ENCODE measurements at places on chromosomes 5 and 9.
A peak's percentile ranks its signal among the peaks of the same experiment; 100 is the strongest.

DNA sequence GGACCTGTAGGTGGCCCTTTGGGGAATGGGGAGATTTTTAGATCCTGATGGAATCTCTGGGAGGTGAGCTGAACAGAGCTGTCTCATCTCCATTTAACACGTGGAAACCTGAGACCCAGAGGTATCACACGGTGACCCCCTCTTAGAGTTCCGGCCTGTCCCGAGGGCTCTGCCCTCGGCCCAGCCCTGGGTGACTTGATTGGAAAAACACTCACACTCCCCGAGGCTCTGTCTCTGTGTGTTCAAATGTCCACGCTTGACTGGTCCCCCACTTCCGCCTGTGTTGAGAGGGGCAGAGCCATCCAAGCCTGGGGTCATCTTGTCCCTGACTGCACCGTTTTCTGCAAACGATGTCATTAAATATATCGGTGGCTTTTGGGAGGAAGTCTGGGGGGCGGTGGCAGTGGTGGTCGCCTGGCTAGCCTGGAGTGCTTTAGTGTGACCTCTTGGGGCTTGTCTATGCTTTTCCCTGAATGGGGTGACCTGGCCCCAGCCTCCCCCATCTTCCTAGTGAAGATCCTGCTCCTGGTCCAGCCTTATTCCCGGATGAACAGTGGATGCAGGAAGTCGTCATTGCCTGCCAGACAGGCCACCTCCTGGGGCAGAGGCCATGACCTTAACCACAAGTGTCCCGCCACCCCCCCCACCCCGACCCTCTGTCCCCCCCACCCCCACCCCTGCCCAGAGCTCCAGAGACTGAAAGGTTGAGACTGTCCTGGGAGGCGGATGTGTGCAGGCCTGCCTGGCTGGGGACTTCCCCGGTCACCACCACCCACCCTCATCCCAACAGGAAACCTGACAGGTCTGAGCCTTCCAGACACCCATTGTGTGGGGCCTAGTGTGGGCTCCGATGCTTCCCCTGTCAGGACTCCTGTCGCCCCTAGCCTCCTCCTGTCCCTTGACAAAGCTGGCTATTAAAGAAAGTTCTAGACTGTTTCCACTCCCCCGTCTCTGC, 5.3 kb upstream of the DAB2IP start:
- no peak for DNase-seq

DNA sequence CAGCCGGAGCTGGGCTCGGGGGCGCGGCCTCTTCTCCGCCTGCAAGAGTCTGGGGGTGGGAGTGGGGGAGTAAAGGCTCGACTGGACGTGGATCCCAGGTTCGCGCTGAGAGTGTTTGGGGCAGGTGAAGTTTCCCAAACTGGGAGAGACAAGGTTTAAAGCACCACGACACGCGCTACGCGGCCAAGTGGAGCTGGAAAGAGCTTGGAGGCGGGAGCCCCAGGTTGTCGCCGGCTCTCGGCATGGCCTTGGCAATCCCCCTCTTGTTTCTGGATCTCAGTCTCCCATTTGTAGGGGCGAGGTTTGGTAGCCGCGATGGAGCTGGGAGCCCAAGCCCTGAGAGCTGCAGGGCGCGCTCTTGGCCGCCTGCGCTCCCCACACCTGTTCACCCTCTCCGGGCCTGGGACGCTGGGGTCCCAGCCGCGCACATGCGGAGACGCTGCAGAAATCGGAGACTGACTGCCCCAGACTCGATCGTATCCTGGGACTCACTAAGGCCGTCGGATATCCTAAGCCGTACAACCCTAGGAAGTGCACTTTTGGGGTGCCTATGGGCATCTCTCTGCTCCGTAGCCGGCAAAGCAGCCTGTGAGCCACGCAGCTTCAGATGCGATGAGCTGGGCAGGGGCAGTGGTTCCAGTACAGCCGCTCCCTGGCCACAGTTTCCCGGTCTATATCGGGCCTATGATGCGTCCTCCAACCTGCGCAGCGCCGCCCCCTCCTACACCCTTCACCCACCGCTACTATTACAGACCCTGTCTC, 937 bp downstream of the TMOD1 start:
- no peak for DNase-seq

DNA sequence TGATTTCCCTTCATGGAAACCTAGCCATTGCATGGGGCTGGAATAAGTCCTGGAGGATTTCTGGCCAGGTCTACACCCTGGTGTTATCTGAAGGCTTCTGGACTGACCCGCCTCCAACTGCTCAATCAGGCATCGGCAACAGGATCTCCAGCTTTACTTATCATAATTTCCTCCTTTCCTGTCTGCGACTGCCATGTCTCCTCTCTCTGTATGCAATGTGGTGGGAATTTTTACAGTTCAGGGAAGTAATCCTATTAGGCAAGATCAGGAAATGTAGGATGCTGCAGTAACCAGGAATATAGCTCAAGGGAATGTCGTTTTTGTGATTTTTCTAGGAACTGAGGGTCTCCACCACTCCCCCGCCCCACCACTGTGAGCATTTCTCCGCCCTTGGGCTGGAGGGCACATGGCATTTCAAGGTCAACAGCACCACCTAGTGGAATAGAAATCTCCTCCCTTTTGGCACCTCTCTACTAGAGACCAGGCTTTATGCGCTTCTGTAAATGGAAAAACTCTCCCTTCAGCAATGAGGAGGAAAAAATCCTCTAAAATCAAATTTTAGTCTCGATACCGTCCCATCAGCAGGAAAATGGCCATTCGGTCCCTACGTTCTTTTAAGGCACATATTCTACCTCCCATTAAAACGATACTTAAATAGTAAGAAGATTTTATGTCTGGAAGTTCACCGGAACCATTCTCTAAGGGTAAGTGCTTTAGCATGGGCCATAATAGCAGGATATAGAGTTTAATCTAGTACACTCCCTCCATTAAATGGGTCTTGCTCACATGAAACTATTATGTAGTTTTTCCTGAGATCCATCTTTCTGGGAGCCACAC, 93.0 kb downstream of the YTHDC2 start:
- peak; percentile 58 for DNase-seq

DNA sequence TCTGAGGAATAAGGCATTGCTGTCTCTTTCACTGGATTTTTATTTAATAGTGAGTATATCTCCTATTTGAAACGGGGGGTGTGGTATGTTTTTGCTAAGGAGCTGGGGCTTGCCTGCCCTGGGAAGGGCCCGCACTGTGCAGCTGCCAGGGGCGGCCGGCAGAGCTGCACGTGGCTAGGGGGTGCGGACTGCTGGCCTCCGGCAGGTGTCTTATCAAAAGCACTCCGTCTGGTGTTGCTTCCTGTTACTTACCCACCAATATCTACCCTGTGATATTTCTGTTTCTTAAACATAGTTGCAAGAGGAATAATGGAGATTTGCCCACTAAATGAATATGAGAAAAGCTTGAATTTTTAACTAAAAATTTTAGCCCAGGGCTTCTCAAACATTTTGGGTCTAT, 232.0 kb downstream of the IRX1 start:
- DNase-seq: no peak

DNA sequence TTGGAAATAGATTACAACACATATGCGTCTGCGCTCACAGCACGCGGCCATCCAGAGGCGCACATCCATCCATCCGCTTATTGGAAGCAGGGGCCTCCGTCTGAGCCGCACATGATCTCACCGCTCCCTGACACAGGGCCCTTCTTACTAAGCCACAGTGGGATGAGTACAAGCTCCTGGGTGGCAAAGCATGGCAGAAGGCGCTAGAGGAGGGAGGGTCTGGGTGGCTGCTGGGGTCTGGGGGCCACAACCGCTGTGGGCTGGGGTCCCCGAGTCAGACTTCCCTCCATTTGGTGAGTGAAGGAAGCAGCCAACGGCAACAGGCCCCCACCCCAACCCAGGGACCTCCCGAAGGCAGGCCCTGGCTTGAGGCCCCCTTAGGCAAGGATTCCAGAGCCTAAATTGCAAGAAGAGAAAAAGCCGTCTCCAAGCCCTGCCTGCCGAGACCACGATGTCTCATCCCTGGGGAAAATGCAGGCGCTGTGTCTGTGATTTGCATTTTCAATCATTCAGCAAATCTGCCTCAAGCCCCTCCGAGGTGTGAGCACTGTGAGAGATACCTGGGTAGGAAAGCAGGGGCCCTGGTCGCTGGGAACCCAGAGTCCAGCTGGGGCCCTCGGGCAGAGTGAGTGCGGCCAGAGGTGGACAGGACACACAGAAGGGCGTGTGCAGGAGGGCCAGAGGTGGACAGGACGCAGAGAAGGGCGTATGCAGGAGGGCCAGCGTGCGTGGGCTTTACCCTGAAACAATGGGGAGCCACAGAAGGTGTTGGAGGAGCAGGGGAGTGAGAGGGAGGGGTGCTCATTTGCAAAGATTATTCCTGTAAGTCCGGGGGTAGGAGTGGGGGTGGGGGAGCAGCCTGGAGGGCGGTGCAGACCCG, 135.7 kb downstream of the OLFM1 start:
- DNase-seq: no peak

DNA sequence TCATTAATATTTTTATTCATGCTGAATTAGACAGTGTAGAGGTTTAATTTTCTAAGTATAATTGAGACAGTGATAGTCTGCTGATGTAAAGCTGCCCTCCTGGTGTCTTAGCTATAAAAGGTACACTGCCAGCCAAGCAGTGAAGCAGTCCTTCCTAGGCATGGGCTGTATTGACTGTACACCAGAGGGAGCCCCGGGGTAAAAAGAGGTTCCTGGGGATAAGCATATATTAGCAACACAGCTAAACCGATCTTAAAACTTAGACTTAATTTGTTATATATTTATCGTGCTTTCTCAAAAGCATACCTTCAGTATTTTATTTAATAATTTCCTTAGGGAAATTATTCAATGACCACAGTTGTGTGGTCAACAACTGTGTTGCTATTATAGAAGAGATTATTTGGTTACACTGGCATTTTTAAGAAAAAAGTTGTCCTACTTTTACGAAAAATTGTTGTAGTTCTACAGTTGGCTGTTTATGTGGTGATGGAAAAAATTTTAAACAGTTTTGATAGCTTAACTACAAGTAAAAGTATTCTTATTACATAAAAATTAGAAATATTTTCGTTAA, 68.8 kb downstream of the ELL2 start:
- no peak for DNase-seq

DNA sequence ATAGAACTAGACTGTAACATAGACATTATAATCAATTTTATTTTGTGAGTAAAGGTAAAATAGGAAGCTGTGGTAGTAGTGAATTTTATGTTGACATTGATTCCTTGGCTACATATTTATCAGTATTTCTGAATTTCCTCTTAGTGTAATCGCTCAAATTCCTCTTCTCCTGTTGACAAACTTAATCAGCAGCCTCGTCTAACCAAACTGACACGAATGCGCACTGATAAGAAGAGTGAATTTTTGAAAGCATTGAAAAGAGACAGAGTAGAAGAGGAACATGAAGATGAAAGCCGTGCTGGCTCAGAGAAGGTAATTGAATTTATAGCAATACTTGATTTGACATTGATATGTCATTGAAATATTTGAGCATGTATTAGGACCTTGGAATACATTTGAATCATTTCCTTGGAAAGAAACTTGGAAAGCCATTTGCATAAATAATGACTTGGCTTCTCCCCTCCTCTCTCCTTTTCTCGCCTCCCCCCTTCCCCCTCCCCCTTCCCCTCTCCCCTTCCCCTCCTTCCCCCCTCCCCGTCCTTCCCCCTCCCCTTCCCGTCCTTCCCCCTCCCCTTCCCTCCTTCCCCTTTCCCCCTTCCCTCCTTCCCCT, 75.5 kb downstream of the GPBP1 start:
- no peak for DNase-seq

- DNase-seq: no peak
Measured at GRCh38 chr9:74960561-74960960, 7.8 kb upstream of the C9orf40 start.

- DNase-seq: no peak
Measured at GRCh38 chr5:176608937-176609723, 826 bp downstream of the GPRIN1 start.

GRCh38 chr5:37569466-37569865, 190.3 kb downstream of the WDR70 start:
- no peak for DNase-seq

- DNase-seq: no peak
Measured at GRCh38 chr9:136060671-136061371, 34.3 kb downstream of the NACC2 start.

- no peak for DNase-seq
Measured at GRCh38 chr9:127399736-127400269, 2.8 kb downstream of the SLC2A8 start.

GRCh38 chr5:112165897-112166737, 253.0 kb downstream of the EPB41L4A start:
- no peak for DNase-seq
